Right hindlimb (tissue), 1 donor: ENCODE measurements at places on chromosomes 3 and 15.

- no peak for DNase-seq
These were observed 15.6 kb downstream of the KAT2B start for GRCh38 chr3:20055842-20056241.

- peak; percentile 82 for DNase-seq
These were observed 1.3 kb downstream of the ARL6IP5 start for GRCh38 chr3:69085833-69086722.

- DNase-seq = no peak
These were observed 61.5 kb upstream of the FNDC3B start for GRCh38 chr3:171977860-171978259.

GRCh38 chr3:14691239-14691638, 16.3 kb downstream of the C3orf20 start:
- no peak for DNase-seq

GRCh38 chr15:99582508-99582960, 16.8 kb downstream of the MEF2A start:
- DNase-seq = no peak

DNA sequence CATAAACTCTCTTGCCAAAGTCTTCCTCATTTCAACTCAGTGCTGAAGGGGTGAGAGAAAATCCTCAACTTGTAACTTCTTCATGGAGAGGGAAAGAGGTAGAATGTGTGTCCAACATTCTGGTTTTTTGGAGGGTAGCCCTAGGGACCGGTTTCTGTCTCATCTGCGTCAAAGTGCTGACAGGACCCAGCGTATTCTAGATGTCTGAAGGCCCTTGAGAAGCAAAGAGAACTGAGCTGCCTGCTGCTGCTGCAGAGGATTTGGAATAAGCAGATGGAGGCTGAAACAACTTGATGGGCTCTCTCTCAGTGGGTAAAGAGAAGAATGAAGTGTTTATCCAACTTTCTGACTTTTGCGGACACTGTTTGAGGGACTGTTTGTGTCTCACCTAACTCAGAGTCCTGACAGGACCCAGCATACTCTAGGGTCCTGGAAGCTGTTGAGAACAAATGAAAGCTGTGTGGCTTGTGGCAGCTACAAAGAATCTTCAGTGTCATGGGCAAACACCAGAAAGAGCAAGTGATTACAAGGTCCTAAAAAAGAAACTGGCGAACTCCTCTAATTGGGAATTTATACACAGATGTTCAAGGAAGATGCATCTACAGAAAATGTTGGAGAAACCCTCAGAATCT, 174.4 kb downstream of the SI start:
- DNase-seq = no peak

- peak; percentile 53 for DNase-seq
These were observed 617.6 kb downstream of the FHIT start for GRCh38 chr3:60633644-60634043.

GRCh38 chr3:15682561-15683185, 81.1 kb downstream of the BTD start:
- no peak for DNase-seq

DNA sequence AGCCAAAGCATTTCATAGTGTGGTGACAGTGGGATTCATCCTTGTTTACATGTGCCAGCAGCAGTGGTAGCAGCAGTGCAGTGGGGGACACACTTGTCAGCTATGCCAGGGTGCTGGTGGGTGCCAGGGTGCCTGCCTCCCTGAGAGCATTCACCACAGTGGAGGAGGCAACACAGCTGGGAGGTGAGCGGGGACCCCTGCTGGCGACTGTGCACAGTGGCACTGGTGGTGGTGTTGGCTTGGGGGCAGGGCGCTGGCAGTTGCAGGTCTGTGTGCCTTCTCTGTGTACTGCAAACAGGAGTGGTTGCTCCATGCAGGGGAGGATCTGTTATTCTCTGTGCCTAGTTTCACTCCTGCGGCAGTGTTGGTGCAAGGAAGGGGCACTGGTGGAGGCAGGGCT, 41.2 kb downstream of the CEP63 start:
- no peak for DNase-seq

- DNase-seq = no peak
These were observed 6.6 kb downstream of the PLS1 start for GRCh38 chr3:142602619-142603385.

DNA sequence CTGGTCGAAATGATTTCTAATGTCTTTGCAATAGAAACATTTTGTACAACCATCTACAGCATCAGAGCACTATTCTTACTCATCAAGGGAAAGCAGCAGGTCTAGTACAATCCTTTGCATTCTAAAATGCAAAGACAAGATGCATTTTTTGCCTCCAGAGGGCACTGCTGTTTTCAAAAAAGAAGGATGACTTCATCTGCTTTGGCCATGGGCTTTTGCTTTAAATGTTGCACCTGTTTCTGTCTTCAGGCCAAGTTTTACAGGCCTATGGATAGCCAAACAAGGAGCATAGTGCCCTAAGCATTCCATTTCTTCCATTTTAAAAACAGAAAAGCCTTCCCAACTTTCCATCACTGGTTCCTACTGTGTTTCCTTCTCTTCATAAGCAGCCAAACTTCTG, 3.4 kb downstream of the PARP9 start:
- peak; percentile 31 for DNase-seq

DNA sequence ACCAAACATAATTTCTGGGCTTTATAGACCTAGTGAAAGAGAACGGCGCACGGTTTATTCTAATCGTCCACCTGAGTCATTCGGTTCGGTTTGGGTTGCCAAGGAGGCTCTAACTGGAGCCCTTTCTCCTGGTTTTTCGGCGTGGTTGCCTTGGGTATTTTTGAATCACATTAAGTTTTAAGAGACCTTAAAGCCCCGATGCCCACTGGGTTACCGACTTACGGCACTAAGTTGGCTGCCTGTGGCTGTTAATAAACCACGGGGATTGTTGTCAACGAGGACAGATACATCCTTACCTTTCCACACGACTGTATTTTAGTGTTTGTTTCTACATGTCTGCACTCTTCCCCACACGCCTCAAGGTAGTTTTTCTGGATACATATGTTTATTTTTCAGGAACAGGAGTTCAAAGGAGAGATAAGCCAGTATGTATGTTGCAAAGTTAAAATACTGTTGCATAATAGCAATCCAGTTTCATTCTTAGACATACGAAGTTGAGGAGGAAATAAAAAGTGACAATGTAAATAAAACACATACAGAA, 1.2 kb upstream of the ANP32A start:
- DNase-seq = no peak

DNA sequence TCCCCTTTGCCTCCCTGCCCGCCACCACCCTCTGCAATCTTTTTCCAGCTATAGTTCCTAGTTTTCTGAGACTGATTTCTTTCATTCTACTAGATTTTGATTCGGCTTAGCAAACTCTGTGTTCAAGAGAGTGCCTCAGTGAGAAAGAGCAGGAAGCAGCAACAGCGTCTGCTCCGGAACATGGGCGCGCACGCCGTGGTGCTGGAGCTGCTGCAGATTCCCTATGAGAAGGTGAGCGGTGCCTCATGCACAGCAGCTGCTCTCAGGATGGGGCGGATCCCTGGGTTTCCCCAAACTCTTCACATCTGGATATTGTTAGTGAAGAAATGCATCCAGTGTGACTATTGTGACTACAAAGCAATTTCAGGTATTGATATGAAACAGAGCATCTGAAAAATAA, 191.8 kb downstream of the ITPR1 start:
- no peak for DNase-seq

DNA sequence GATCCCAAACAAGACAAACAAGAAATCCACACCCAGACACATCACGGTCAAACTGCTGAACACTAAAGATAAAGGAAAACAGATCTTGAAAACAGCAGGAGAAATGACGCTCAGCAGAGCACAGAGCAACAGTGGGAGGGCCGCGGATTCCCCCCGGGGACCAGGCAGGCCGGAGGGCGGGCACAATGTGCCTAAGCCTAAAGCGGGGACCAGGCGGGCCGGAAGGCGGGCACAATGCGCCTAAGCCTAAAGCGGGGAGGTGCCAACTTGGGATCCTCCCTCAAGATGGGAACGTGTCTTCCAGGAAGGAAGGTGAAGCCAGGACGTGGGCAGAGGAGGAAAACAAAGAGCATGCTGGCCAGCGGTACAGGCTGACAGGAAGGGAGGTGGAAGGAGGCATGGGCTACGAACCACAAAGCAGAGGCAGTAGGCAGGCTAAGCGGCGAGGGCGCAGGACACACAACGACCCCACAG, 31.1 kb downstream of the CYFIP1 start:
- peak; percentile 74 for DNase-seq

DNA sequence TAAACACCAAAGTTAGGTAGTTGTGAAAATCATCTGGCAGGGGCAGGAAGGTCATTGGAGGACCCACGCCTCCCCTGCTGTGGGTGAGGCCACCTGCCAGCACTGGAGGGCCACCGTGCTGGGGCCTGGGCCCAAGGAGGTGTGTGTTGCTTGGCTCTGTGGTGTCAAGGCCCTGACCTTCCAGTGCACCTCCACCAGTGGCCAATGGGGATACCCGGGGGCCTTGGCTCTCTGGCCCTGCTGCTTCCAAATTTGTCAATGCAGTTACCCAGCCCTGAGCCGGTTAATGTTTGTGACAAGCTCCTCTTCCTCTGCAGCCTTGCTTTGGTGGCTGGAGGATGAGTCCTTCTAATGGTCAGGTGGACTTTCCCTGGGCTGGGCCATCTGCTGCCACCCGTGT, 150.2 kb downstream of the KLF13 start:
- peak; percentile 6 for DNase-seq

GRCh38 chr3:107325446-107325845, 51.8 kb upstream of the CCDC54 start:
- no peak for DNase-seq

DNA sequence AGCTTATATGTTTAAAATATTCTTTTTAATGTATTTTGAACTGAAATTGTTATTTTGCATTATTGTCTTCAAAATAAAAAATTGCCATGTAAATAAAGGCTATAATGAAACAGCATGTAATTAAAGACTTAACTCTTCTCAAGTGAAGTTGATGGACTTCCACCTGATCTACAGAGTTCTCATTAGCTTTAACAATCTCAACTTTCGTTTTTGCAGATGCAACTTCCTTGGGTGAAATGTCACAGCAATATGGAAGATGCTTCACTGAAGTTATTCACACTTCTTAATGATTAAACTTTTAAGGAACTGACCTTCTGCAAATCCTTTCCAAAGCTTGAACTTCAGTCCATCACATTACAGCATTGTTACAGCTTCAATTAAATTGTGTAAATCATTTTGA, 63.6 kb downstream of the OSTN start:
- DNase-seq = no peak

DNA sequence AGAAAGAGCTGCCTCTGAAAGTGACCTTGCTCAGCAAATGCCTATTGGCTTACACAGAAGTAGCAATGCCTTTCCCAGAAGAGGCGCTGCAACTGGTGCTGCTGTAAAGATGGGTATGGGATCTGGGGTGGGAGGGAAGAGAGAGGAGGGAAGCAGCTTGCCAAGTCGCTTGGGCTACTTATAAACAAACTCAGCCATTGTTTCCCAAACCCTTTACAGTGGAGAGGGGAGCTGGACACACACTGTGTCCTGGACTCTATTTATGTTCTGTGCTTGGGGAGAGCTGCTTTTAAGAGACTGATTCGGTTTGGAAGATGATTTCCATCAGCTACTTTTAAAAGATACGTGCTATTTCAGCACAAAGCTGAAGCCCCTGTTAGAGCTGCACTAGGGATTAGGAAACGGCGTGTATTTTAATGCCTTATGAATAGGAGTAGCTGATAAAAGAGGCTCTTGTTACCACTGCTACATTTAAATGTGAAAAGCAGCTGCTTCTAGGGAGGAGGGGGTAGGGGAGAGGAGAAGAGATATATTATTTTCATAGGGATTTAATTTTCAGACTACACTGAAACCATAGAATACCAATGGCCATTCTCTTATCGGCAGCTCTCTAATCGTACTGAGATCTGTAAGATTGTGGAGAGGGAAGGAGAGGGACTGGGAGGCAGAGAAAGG, 440.6 kb downstream of the MCTP2 start:
- peak; percentile 61 for DNase-seq

DNA sequence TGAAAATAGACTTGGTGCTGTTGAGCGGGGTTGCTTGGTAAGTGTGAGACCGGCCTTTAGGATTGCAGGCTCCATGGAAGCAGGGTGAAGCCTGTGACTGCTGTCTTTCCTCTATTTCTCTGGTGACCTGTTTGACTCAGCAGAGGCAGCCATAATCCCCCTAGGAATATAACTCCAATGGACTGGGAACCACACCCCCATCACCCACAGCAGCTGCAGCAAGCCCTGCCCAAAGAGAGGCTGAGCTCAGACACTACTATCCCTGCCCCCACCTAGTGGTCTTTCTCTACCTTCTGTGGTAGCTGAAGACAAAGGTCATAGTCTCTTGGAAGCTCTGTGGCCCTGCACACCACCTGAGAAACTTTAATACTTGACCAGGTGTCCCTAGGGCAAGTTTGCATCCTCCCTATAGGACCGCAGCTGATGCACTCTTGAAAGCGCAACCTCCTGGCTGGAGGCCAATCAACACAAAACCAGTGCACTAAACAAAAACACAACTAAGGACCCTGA, 133.6 kb upstream of the MRPL3 start:
- no peak for DNase-seq

- no peak for DNase-seq
These were observed 19.7 kb downstream of the RAB11A start for GRCh38 chr15:65888981-65889380.

DNA sequence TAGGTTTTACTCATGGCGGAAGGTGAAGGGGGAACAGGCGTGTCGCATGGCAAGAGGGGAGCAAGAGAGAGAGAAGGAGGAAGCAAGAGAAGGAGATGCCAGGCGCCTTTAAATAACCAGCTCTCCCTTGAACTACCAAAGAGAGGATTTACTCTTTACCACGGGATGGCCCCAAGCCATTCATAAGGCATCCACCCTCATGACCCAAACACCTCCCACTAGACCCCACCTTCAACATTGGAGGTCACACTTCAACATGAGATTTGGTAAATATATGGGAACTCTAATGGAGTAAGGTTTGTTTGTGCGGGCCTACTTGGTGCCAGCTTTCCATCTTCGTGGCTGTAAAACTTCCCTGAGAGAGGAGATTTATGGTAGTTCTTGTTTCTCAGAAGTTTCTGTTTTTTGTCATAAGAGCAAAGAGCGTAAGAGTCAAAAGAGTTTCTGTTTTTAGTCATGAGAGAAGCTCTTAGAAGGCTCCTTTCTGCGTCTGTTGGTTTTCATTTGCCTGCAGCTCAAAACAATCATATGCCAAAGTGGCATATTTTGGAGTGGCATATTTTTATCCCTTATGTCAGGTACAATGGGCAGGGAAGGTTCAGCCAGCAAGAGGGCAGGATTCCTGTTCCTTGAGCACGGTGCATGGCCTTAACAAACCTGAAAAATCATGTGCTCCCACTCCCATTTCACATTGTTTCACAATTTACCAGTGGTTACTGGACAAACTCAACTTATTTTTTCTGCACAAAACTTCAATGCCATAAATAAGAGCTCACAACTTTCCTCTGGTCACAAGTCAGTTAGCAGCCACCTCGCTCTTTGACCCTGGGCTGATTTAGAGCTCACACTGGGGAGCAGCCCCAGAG, 12.5 kb downstream of the PML start:
- no peak for DNase-seq

DNA sequence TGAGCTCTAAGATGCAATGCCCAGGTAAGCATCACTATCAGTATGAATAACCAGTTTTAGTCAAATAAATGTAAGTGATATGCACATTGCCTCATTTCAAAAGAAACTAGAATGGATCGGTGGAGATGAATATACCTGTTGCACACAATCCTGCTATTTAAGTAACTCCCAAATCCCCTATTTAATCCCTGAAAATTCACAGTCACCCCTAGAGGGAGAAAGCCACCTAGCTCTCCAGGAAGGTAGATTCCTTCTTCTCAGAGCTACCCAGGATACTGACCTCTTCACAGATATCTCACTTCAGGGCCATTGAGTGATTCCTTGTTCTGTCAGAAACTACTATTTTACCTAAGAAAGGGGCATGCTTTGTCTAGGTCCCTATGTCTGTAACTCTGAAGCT, 11.7 kb downstream of the LSAMP start:
- no peak for DNase-seq
